ENCODE measurements at places on chromosomes 3 and 15. TPM values are rescaled to one million over a fixed set of nuclear protein-coding genes. Genes with fewer than 3 reads are reported as not detected.

The INKA1 gene
- 0.45 TPM for total RNA-seq

The GRK7 gene
- not detected for total RNA-seq

The GRM7 gene
- total RNA-seq: not detected

The FSIP1 gene
- 0.36 TPM for total RNA-seq

The LIPC gene
- 1.2 TPM for total RNA-seq

The HRG gene
- not detected for total RNA-seq

The CPN2 gene
- total RNA-seq: not detected

The HIGD2B gene
- total RNA-seq: 0.22 TPM

The LSAMP gene
- not detected for total RNA-seq

The TMEM89 gene
- not detected for total RNA-seq

The LPCAT4 gene
- total RNA-seq: 101 TPM

The TNFSF10 gene
- total RNA-seq: 72.7 TPM

The PPARG gene
- 0.22 TPM for total RNA-seq

The IGSF10 gene
- total RNA-seq: not detected

The SGO1 gene
- total RNA-seq: 28.7 TPM

The PRRT3 gene
- 6.1 TPM for total RNA-seq

The FOXL2NB gene
- not detected for total RNA-seq

The TGFBR2 gene
- total RNA-seq: 86.5 TPM

The TWF2 gene
- total RNA-seq: 116 TPM

The GPR87 gene
- not detected for total RNA-seq

The THBS1 gene
- 0.58 TPM for total RNA-seq

The ZNF80 gene
- 0.15 TPM for total RNA-seq

The LRRC31 gene
- total RNA-seq: not detected

The TYRO3 gene
- total RNA-seq: 1.9 TPM

The GOLGA8J gene
- not detected for total RNA-seq

The SLC25A20 gene
- total RNA-seq: 30.1 TPM

The HHLA2 gene
- 18.0 TPM for total RNA-seq

The HEMK1 gene
- total RNA-seq: 80.0 TPM

The ALG1L2 gene
- not detected for total RNA-seq

The SAMMSON gene
- not detected for total RNA-seq

The SLC24A5 gene
- not detected for total RNA-seq

The SCG3 gene
- not detected for total RNA-seq

The STAB1 gene
- not detected for total RNA-seq

The SLC28A2 gene
- total RNA-seq: not detected

The TIMP4 gene
- not detected for total RNA-seq

The CX3CR1 gene
- 0.89 TPM for total RNA-seq

The SH2D7 gene
- total RNA-seq: not detected

The CRYBG3 gene
- total RNA-seq: 6.7 TPM

The CYP8B1 gene
- not detected for total RNA-seq

The RTP1 gene
- total RNA-seq: not detected

The PAQR9 gene
- not detected for total RNA-seq

The BFSP2 gene
- not detected for total RNA-seq

The LDHAL6B gene
- total RNA-seq: not detected

The FAM3D gene
- not detected for total RNA-seq

The MYO5C gene
- 3.4 TPM for total RNA-seq

The CLDN16 gene
- total RNA-seq: not detected

The NR2E3 gene
- not detected for total RNA-seq

The FOXB1 gene
- 0.75 TPM for total RNA-seq

The OR4F15 gene
- not detected for total RNA-seq

The ANXA2 gene
- 287 TPM for total RNA-seq

The ZNF662 gene
- total RNA-seq: 0.87 TPM

The FGF12 gene
- total RNA-seq: not detected

The GOLGA8G gene
- not detected for total RNA-seq

The NDN gene
- 4.1 TPM for total RNA-seq

The MCF2L2 gene
- total RNA-seq: 2.1 TPM

Measured in activated naive CD4-positive, alpha-beta T cell treated with anti-CD3 and anti-CD28 coated beads, Interleukin-2, amount 10 ng/mL, durations not matched to agents 5 hours and 36 hours (primary cell).